ENCODE measurements at places on chromosomes 2 and 18.

DNA sequence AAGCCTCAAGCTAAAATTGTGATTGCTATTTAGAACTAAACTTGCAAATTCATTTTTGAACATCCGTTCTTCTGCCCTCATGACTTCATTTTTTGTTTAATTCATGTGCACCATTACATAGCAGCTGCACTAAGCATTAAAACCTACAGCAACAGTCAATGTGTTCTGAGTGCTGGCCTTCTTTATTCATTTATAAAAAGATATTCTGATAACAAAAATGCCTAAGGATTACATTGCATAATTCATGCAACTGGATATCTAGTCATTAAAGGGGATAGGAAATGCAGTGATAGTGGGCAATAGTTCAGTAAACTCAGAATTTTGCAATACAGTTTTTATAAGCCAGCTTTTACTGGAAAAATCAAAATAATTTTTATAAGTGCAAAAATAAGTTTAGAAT lies 294.4 kb upstream of the EPC2 start:
- no peak for DNase-seq

GRCh38 chr2:217643789-217644301 lies 358.9 kb downstream of the TNS1 start:
- no peak for DNase-seq

GRCh38 chr18:13412901-13413300 lies 194.3 kb downstream of the LDLRAD4 start:
- DNase-seq = no peak

DNA sequence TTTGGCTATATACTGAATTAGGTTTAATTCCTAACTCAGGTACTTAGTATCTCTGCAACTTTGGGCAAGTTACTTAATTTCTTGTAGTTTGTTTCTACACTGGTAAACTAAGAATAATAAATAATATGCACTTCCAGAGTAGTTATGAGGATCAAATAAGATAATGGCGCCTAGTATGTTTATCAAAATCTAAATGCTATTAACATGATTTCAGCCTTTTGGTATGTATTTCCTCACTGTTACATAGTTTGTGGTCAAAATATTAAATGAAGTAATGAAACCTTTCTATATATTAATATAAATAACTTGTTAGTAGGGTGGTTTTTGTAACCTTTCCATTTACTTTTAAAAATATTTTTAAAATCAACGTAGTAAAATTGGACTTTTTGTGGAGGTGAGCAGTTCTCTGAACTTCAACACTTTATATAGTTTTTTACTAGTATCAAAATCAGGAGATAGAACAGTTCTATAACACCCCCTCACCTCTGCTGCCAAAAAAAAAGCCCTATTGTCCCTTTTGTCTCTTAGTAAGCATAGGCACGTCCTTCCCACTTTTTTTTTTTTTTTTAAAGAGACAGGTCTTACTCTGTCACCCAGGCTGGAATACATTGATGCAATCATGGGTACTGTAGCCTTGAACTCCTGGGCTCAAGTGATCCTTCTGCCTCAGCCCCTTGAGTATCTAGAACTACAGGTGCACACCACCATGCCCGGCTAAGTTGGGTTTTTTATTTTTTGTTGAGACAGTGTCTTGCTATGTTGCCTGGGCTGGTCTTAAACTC lies 44.8 kb downstream of the RAB3GAP1 start:
- peak; percentile 9 for DNase-seq

- no peak for DNase-seq
These were observed 206.1 kb upstream of the RND3 start for GRCh38 chr2:150693556-150693955.

DNA sequence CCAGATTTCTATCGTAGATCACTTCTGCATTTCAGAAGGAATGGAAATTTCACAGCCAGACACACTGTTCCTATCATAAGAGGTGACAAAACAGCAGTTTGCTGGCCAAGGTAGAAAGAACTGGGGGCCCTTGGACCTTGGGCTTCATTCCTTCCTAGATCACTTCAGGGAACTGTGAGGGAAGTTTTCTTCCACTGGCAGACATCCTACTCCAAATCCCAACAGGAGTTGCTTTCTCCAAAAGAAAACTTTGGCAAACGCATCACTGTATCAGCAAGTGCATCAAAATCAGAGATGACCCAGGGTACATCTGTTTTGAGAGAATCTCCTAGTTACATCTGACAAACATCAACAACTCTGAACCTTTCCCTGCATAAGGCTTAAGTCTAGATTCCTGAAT lies 348.4 kb upstream of the KLHL29 start:
- DNase-seq = no peak

- DNase-seq = no peak
These were observed 55.1 kb downstream of the COL4A3 start for GRCh38 chr2:227219312-227220105.

DNA sequence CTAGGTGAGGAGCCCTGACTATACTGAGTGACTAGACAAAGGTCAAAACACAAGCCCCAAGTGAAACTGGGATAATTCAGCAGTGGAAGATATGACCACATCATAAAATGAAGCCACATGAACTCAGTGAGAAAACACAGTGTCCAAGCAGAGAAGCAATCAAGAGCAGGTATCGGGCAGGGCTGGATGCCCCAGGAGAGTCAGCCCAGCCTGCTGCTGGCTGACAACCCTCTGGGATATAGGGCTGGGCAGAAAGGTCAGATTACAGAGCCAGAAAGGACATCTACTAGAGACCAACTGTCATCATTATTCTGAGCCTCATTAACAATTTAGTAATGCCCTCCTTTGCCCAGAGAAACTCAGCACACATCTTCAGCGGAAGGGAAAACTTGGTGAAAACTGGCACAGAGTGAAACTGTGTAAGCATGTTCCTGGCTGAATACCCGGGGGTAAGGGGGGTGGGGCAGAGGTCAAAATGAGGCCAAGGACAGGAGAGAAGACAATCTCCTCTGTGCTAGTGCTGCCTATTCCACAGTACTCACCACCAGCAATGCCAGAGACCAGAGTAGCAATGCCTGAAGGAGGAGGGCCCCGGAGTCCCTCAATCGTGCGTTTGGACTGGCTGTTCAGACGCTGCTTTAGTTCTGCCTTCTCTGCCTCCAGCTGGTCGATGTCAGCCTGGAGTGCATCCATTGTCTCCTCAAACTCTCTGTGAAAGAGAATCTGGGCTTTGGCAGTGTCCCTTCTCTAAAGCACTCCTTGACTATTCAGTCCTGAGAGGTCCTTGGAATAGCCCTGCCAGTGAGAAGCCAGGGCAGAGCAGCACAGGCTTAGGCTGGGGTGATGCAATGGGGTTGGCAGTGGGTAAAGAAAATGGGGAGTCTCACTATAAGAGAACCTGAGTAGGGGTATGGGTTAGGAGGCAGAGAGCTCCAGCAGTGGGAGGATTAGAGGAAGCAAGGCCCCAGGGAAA lies 15.3 kb downstream of the DCTN1 start:
- no peak for DNase-seq

GRCh38 chr2:226763320-226763719 lies 36.3 kb downstream of the IRS1 start:
- peak; percentile 46 for DNase-seq

GRCh38 chr2:8674420-8675009 lies 7.3 kb upstream of the ID2 start:
- DNase-seq = no peak

GRCh38 chr18:69941183-69941582 lies 6.5 kb downstream of the CD226 start:
- DNase-seq = no peak

- no peak for DNase-seq
These were observed 64.6 kb downstream of the NEB start for GRCh38 chr2:151669585-151670081.

DNA sequence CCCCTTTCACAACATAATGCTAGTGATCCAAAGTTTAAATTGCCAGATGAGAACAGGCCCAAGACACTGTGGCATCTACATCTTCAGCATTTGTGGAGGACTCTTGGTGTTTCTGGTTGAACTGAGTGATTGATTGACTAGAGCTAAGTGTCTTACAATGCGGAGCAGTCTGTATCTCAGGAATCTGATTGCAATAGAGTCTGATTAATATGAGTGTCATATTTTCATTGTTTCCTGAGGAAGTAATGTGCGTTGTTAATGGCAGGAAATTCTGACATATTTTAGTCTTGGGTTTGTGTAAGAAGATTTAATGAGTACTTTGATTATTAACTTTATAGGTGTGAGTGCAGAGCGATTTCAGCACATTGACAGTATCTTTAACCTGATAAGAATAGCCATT lies 82.0 kb upstream of the PROKR1 start:
- no peak for DNase-seq

DNA sequence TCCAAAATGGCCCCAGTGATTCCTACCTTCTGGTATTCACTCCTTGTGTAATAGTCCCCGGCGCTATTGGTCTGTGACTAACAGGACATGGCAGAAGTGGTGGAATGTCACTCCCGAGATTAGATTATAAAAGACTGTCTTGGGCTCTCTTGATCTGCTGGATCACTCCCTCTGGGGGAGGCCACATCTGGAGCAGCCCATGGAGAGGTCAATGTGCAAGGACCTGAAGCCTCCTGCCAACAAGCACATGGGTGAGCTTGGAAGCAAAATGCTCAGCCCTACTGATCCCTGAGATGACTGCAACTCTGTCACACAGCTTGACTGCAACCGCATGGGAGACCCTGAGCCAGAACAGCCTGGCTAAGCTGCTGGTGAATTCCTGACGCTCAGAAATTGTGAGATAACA lies 94.3 kb upstream of the GLI2 start:
- peak; percentile 77 for DNase-seq

GRCh38 chr2:45882707-45883602 lies 231.5 kb downstream of the PRKCE start:
- DNase-seq = peak; percentile 83

GRCh38 chr18:64618390-64618789 lies 469.5 kb upstream of the LINC00305 start:
- DNase-seq = no peak

- no peak for DNase-seq
These were observed 292.0 kb downstream of the GBX2 start for GRCh38 chr2:235876099-235876679.

- DNase-seq = peak; percentile 27
These were observed 38.4 kb upstream of the BIN1 start for GRCh38 chr2:127145280-127145895.
